ENCODE measurements at places on chromosomes 2 and 18.
A peak's percentile ranks its signal among the peaks of the same experiment; 100 is the strongest.

DNA sequence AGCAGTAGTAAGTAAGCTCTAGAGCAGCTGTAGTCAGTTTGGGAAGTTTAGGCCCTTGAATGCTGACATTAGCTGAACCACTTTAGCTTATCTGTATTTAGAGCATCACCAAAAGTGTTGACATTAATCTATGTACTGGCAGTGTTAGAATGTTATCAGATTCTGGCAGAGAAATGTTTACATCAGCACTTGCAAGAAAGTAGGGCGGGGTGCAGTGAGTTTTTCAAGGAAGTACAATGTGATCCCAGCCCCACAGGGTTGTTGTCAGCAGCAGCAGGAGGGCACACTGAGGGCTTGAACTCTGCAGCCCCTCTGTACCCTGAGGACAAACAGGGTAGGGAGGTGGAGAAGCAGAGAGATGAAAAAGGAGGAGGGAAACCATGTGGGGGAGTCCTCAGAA is 35.5 kb upstream of the RMP24 start:
- DNase-seq = no peak

DNA sequence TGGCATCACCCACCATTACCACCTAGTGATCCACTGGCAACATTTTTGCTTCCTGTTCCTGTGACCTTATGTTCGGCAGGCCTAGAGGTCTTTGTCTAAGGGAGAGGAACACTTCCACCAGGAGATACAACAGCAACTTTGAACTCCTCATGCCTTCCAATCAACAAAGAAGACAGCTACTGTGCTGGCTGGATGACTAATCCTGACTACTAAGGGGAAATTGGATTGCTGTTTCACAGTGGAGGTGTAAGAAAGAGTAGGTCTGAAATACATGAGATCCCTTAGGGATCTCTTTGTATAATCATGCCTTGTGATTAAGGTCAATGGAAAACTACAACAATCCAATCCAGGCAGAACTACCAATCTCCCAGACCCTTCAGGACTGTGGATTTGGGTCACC is 45.2 kb downstream of the EIF2AK3 start:
- DNase-seq = no peak

DNA sequence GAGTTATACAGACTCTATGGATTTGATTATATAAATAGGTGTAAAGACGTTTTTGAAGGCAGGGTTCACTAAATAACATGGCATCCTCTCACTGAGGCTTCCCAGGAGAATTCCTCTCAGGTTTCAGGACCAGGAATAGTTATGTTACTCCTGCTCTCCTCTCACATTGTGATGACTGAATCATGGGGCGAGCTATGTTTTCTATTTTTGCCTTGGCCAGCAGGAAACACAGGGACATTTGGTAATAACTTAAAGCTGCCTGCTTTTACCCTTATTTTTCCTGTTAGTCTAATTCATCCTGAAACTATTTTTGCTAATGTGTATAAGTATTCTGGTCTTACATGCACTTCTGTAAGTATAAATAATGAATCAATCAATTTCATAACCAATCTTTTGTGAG is 115.3 kb upstream of the ITGB6 start:
- DNase-seq = no peak

GRCh38 chr2:168742258-168742932 is 60.0 kb upstream of the NOSTRIN start:
- no peak for DNase-seq

DNA sequence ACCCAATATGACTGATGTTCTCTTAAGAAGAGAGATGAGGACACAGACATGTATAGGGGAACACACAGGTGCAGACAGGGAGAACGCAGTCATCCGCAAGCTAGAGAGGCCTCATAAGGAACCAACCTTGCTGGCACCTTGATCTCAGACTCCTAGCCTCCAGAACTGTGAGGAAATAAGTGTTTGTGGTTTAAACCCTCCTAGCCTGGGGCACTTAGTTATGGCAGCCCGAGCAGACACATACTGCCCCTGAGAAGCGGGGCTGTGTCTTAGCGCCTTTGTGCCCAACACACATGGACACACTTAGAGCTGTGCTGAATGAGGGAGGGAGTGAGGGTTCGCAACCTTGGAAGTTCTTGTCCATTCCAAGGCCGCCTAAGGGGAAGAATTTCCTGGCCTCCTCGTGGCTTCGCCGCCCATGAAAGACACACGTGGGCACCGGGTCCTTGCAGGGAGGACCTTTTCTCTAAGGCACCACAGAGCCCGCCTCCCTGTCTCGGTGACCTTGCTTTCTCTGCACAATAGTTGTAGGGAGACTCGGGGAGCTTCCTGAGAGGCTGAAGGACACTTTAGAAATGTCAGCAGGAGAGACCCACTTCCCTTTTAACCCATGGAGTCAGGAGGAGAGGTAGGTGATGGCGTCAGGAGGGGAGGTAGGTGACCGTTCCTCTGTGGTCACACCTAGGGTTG is 224.5 kb upstream of the HDAC4 start:
- no peak for DNase-seq

GRCh38 chr2:11540996-11541692 is 7.3 kb downstream of the GREB1 start:
- DNase-seq = no peak

DNA sequence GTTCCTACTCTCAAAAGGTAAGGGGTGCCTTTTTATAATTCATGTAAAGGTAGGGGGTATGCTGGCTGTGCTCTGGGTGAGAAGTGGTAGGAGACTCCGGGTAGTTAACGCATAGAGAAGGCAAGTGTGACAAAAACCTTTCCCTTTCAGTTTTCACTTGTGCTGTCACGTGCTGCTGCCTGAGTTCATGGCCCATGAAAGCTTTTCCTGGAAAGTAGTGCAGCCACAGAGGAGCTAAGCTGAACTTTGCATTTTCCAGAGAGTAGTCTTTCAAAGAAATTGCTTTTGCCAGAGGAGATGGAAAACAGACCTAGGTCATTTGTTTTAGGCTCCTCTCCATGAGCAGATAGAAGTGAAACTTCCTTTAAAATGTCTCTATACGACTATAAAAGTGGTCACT is 44.7 kb downstream of the THSD7B start:
- DNase-seq = no peak

DNA sequence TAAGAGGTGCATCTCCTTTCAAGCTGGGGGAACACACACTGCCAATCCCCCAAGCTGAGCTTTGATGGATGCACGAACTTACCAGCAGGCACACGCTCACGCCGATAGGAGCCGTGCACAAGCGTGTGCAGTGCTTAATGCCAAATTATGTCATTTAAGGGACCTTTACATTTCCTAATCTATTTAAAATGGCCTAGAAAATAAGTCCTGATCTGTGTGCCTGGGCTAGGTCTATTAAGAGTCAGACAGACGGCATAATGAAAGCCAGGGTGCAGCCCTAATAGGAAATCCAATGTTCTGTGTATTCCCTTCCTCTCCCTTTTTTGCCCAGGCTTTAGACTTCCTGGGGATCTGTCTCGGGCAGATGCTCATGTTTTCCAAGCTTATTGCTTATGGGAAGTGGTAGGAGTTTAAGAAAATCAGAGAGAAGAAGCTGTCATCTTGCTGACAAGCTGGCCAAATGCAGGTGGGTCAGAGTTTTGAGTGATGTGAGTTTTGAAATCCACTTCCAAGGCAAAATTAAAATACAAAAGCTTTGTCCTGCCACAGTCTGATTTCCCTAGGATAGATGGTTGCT is 142.6 kb downstream of the MYT1L start:
- DNase-seq = no peak

DNA sequence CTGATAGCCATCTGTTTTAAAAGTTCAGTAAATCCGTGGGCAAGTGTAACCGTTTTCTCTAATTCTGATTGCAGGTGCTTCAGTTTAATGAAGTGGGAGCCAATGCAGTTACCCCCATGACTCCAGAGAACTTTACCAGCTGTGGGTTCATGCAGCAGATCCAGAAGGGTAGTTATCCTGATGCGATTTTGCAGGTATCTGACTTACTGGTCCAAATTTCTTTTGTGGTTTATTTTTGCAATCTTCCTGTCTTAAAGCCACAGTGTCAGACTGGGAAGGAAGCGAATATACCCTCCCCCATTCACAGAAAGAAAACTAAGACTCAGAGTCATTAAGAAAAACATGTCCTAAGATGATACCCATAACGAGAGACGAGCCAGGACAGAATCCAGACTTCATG is 7.7 kb downstream of the SERPINB2 start:
- DNase-seq = no peak

DNA sequence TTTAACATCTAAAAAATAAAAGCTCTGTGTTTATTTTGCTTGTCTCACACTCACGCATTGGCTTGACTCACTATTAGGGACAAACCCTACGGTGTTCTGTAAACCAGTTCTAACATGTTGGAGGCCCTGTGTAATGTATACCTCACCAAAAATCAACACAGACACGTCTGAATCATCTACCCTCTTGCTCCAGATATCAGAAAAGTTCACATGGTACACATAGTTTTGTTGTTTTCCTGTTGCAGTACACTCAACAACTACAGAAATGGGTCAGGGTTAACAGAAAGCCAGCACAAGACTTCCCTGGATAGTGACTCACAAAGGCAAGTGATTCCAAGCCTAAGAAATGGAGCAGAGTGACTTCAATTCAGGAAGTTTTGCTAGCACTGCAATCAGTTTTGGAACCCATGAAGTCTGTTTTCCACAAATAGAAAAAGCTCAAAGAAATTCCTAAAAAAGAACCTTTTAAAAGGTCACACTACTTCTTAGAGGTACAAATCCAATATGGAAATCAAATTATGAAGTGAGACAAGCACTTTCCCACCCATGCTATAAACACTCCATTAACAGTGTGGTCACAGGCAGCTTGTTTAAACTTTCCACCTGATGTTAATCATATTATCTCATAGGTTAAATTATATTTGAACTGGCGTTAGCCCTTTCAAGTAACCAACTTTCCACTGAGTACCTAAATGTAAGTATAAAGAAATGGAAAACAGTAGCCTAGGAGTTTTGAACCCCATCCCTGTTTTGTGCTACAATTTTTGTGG is 87.4 kb downstream of the GAREM1 start:
- peak; percentile 74 for DNase-seq

GRCh38 chr18:53458944-53459580 is 765.4 kb downstream of the MBD2 start:
- peak; percentile 38 for DNase-seq

GRCh38 chr18:59540346-59540745 is 156.9 kb downstream of the CCBE1 start:
- no peak for DNase-seq

GRCh38 chr2:234796045-234796591 is 155.7 kb upstream of the SH3BP4 start:
- no peak for DNase-seq

GRCh38 chr2:200156166-200156835 is 150.2 kb upstream of the SPATS2L start:
- peak; percentile 73 for DNase-seq

- peak; percentile 75 for DNase-seq
These were observed 139.9 kb upstream of the ZEB2 start for GRCh38 chr2:144659731-144660275.

GRCh38 chr2:186607660-186608324 is 17.9 kb downstream of the ITGAV start:
- no peak for DNase-seq

GRCh38 chr2:3246928-3247714 is 130.5 kb downstream of the EIPR1 start:
- DNase-seq = no peak

DNA sequence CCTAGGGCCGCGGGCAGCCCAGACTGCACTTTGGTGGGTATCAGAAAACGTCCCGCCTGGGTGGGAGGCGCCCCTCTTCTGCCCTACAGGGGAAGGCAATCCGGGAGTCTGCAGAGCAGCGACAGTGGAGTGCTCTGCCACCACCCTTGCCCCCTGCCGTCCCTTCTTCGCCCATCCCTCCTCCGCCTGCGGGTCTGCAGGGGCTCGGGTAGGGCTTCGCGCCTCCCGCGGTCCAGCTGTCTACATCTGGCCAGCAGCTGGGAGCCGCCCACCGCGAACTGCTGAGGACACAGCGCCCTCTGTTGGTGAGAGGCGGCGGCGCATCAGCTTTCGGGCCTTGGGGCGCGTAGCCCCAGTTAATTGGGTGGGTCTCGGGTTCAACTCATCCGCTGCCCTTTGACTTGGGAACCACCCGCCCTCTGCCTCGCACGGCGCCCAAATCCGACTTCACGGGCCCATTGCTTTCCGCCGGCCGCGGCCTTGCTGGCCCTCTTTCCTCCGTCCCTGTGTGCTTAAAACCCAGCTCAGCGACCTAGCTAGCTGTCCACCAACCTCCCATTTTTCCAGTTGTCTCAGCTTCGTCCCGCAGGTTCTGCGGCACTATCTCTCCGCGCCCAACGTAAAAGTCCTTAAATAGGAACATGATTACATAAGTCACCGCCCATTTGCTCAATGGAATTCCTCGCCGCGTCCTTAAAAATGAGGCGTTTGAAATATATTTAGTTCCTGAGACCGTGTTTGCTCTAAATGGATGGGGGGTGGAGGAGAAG is 17.6 kb downstream of the WNT10A start:
- peak; percentile 20 for DNase-seq

GRCh38 chr18:68623342-68623741 is 91.6 kb downstream of the TMX3 start:
- peak; percentile 64 for DNase-seq

GRCh38 chr18:41532344-41533086 is 422.5 kb upstream of the PIK3C3 start:
- DNase-seq = no peak

DNA sequence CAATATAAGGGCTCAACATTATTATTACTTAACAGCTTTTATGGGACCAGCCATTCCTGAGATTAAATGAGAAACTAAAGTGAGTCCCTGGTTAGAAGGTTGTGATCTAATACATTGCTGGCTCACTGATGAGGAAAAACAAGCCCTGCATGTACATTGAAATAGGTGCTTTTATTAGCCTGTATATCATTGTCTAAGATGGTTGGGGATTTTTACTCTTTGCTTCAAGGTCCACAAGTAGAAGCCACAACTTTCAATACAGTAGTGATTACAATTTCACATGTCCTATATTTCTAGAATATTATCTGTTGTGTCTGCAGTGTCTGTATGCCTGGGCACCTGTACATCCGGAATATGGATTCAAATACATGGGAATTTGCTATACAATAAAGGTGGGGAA is 104.1 kb upstream of the FZD5 start:
- DNase-seq = no peak

DNA sequence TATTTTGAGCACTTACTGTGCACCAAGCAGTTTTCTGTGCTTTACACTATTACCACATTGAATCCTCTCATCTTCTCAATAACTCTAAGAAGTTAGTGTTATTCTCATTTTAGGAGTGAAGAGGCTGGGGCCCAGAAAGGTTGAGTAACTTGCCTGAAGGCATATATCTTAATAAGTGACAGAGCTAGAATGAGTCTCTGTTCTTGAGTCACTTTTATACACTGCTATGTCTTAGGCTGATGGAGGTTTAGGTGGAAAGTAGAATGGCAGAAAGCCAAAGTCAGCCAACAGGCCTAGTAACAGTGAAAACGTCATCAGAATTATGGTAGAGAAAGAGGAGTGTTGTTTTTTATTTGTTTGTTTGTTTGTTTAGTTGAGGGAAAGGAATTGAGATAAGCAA is 27.9 kb upstream of the RPE start:
- DNase-seq = no peak

DNA sequence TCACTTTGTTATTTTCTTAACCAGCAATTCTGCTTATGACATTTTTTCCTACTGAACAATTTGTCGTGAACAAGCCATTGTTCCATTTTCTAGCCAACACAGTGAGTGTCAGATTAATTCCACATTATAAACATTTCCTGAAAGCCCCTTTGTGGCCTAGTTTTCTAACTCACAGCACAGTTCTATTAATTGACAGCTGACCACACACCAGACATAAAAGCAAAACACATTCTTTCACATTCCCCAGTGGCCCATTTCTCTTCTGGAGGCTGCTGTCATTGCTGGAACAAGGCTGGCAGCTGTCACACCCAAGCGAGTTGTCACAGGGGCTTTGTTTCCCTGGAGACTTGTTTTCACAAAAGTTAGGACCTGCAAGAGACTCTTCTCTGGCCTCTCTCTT is 50.7 kb downstream of the RNF152 start:
- DNase-seq = no peak

Data from fibroblast of the conjunctiva (primary cell).